ENCODE measurements at places on chromosomes 6 and 20. TPM values are rescaled to one million over a fixed set of nuclear protein-coding genes. Genes with fewer than 3 reads are reported as not detected.

DNA sequence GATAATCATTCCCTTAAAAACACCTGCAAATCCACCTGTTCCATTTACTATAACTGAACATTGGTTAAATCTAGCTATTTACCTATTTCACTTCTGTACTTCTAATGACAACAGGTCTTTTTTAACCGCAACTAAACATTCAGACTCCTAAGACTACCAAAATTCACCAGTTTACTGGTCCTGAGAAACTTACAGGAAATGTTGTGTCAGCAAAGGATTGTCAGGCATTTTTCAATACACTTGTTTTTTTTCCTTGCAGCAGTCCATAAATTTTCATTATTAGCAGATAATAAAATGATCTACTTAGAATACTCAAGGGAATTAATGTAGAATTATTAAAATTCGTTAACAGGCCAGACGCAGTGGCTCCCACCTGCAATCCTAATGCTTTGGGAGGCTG lies 5.3 kb downstream of the ZUP1 start:
- DNase-seq, result no peak

- DNase-seq, result no peak
Measured at GRCh38 chr6:156960525-156960924, 183.3 kb downstream of the ARID1B start.

DNA sequence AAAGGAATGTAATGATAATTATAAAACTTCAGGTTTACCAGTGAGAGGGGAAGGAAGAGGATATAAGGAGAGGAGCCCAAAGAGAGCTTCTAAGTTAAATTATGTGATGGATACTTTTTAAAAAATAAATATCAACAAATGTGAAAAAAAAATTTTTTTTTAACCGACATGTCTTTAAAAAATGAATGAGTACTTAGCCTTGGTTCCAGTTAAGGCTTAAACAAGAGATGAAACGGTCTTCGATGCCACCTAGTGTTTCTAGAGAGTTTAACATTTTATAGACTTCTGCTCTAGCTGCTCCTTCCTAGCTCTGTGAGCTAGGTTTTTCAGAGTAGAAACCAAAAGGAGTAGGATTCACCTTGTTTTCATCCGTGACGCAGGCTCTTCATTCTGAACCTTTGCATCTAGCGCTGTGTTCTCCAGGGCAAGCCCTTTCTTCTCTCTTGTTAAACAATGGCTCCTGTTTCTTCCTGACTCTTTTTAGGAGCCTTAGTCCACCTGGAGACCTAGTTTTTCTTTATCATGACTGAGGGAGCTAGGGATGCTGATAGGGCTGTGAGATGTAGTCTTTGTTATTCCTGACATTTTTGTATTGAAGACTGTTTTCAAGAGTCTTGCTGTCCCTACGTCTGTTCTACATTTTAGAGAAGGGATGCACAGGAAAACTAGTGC lies 42.4 kb upstream of the GNRH2 start:
- peak; percentile 29 for DNase-seq

- DNase-seq, result peak; percentile 54
Measured at GRCh38 chr6:3843379-3844096, 5.6 kb upstream of the FAM50B start.

GRCh38 chr6:144335914-144336313 lies 50.8 kb downstream of the UTRN start:
- DNase-seq, result no peak

OPN5 gene
- total RNA-seq, result not detected

HRH3 gene
- total RNA-seq, result 0.07 TPM

BPIFB1 gene
- total RNA-seq, result not detected

PNPLA1 gene
- total RNA-seq, result not detected

GRCh38 chr6:11983306-11983705 lies 28.8 kb upstream of the HIVEP1 start:
- DNase-seq, result no peak

LY6G6F gene
- not detected for total RNA-seq

- no peak for DNase-seq
Measured at GRCh38 chr20:873875-874607, 40.5 kb downstream of the FAM110A start.

- DNase-seq, result no peak
Measured at GRCh38 chr6:116465246-116465645, 4.1 kb downstream of the CALHM6 start.

DNA sequence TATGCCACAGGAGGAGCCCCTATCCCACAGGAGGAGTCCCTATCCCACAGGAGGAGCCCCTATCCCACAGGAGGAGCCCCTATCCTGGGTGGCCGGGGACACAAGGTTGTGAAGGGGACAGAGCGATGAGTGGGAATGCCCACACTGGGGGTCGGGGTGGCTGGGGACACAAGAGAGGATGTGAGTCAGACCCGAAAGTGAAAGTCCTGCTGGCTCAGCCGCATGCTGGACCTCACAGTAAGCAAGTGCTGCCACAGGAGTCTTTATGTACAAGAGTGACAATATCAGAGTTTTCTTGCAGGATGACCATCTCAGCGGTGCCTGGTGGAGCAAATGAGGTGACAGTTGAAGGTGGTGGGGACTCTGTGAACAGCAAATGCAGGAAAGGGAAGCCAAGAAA lies 93.7 kb downstream of the PSMB1 start:
- DNase-seq, result peak; percentile 42

CHRNA4 gene
- 0.82 TPM for total RNA-seq

DNA sequence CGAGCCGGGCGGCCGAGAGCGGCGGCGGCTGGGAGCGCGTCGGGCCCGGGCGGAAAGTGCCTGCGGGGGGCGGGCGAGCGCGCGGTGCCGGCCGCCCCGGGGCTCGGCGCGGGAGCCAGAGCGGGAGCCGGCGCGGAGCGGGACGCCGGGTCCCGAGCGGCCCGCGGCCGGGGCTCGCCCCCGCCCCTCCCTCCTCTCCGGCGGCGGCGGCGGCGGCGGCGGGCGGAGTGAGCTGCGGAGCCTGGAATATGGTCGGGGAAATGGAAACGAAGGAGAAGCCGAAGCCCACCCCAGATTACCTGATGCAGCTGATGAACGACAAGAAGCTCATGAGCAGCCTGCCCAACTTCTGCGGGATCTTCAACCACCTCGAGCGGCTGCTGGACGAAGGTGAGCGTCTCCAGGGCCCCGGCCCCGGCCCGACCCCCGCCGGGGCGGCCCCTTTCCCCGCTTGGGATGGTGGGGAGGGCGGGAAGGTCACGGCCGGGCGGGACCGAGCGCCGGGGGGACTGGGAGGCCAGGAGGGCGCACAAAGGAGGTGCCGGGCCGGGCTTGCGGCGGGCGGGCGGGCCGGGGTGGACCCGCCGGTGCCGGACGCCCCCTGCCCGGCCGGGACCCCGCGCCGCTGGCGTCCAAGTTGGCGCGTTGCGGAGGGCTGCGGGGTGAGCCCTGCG lies 565 bp downstream of the QKI start:
- no peak for DNase-seq

GPSM3 gene
- 10.2 TPM for total RNA-seq

GTSF1L gene
- total RNA-seq, result not detected

GRCh38 chr6:37761554-37762271 lies 57.8 kb upstream of the ZFAND3 start:
- DNase-seq, result no peak

GJA1 gene
- total RNA-seq, result 433 TPM

DNAH8 gene
- not detected for total RNA-seq

GRCh38 chr6:118559659-118560058 lies 11.6 kb downstream of the PLN start:
- no peak for DNase-seq

- no peak for DNase-seq
Measured at GRCh38 chr6:164078532-164079274, 664.2 kb downstream of the QKI start.

GRCh38 chr20:20594171-20594530 lies 118.3 kb downstream of the RALGAPA2 start:
- DNase-seq, result peak; percentile 3

- no peak for DNase-seq
Measured at GRCh38 chr6:41996997-41997396, 53.3 kb upstream of the TAF8 start.

UBE2V1 gene
- 136 TPM for total RNA-seq

FILIP1 gene
- total RNA-seq, result 2.0 TPM

TGM3 gene
- total RNA-seq, result not detected

GRCh38 chr6:107192830-107193229 lies 77.5 kb upstream of the BEND3 start:
- no peak for DNase-seq

DNA sequence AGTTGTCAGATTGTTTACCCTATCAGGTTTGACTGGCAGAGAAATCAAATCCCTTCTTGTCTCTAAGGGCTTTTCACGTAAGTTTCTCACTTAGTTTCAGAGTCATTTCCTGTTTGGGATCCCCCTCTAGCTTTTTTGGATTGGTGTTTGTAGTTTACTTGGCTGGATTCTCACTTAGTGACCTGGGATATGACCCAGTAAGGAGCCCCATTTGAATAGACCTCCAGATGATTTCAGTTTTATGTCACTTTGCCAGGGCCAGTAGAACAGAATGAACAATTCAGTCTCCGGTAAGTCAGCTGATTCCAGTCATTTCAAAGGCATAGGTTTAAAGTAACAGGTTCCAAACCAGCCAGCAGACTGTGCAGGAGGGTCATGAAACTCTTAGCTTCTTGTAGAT lies 8.2 kb downstream of the FAM135A start:
- DNase-seq, result no peak

DNA sequence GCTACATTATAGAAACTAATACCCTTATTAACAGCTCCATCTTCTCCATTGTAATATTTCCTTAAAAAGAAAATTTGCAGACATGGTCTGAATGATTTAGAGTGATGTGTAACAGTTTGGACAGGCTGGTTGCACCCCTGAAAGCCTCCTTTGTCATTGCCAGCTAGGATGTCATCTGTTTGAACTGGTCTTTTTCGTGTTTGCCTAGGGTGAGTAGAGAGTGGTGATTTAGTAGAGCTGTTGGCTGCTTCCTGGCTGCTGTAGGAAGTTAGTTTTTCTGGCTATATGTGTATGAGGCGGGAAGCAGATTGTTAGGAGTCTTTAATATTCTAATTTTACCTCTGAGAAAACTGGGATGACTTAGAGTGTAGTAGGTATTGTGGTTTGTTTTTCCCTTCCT lies 101.1 kb downstream of the ZFAND3 start:
- no peak for DNase-seq

- no peak for DNase-seq
Measured at GRCh38 chr6:50655848-50656453, 57.4 kb upstream of the TFAP2D start.

ITPR3 gene
- 17.7 TPM for total RNA-seq

- DNase-seq, result no peak
Measured at GRCh38 chr6:124197148-124197547, 393.5 kb downstream of the NKAIN2 start.

DNA sequence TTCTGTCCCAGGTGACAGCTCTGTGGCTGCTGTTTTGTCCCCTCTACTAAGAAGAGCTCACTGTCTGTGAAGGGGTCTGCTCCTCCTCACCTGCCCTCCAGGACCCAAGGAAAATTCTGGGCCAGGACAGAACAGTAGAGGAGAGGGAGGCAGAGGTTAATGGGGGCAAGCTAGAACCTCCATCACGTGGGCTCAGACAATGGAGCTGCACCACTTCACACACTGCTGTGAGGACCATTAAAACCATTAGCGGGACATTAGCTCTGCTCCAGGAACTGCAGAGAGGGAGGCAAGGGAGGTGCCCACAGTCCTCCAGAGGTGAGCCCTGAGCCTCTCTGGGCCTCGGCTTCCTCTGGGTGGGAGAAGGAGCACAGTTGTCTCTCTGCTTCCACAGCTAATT lies 78.4 kb downstream of the NOL4L start:
- DNase-seq, result no peak

DNA sequence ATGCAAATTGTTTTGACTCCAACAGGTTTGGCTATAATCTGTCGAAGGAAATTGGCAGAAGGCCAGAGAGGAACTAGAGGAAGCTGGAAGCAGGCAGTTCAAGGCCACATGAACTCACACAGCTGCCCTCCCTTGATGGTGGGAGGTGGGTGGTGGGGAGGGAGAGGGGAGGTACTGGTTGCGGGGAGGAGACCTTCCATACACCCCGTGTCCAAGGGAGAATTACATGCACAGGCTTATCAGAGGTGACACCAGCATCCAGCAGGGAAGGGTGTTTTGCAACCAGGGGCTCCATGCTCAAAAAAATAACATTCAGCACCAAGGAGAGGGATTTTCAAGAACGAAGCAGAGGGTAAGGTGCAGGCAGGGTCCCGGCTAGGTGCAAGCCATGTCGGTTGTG lies 9.1 kb downstream of the PRND start:
- no peak for DNase-seq

GRCh38 chr6:133610971-133611370 lies 277.9 kb upstream of the TCF21 start:
- no peak for DNase-seq

ZSWIM1 gene
- 9.6 TPM for total RNA-seq

IRF4 gene
- total RNA-seq, result not detected

RCAN2 gene
- 9.9 TPM for total RNA-seq

DNA sequence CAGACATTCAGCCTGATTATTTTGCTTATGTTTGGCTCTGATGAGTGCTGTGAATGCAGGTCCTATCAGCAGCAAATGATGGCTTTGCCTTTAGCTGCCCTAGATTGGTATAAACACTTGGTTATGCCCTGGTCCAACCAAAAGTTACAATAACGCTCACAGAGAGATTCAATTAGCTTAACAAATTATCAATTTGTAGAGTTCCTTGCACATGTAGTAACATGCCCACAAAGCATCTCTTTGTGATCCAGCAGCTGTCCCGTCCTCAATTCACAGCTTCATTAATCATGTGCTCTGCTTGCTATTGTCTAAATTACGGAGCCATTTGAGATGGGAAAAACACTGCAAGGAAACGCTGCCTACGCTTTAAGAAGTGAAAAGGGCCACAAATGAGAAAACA lies 457.9 kb downstream of the HDGFL1 start:
- no peak for DNase-seq

Measured in astrocyte (in vitro differentiated cells and primary cell).